ENCODE measurements at places on chromosomes 3 and 15.

- no peak for DNase-seq
Observed at GRCh38 chr3:172244011-172244410, 204.2 kb downstream of the GHSR start.

- no peak for DNase-seq
Observed at GRCh38 chr15:98668566-98669308, 20.4 kb downstream of the IGF1R start.

- no peak for DNase-seq
Observed at GRCh38 chr3:31370681-31371080, 162.0 kb upstream of the STT3B start.

- no peak for DNase-seq
Observed at GRCh38 chr15:89499156-89499555, 2.8 kb upstream of the RHCG start.
